ENCODE measurements at places on chromosomes 4 and X.

GRCh38 chr4:41069257-41069656, 145.1 kb downstream of the APBB2 start:
- no peak for DNase-seq

- no peak for DNase-seq
These were observed 101.0 kb downstream of the PAPSS1 start for GRCh38 chr4:107619066-107619465.

DNA sequence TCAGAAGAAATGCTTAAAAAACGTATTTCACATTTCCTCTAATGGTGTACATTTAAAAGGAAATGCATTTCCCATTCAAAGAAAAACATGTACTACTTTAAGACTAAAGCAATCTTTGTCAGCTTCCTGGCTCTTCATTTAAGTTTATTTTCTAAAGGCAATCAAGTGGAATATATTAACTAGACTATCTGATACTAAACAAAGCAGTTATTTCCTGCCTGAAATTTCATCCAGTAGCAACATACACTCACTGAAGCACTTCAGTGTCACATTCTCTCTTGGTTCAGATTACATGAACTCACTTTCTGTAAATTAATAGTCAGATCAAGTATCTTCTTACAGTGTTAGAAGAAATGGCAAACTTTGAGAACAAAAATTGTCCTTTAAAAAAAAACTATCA, 42.5 kb downstream of the LRBA start:
- DNase-seq: no peak

DNA sequence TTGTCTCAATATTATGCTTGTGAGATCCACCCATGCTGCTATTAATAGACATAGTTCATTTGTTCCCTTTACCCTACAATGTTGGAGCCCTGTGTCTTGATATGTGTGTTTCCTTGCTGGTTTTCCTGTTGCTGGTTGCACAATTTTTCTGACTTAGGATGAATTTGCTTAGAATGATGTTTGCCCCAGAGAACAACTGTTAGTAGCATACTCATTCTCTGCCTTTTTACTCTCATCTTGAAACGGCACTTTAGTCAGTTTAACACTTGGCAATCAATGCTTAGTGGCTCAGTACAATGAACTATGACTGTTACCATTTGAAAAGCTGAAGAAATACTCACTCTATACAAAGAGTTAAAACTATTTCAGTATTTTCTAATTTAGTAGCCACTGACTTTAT, 158.8 kb upstream of the NDST4 start:
- no peak for DNase-seq

- DNase-seq: peak; percentile 7
These were observed 39.7 kb upstream of the BMP3 start for GRCh38 chr4:80990851-80991250.

DNA sequence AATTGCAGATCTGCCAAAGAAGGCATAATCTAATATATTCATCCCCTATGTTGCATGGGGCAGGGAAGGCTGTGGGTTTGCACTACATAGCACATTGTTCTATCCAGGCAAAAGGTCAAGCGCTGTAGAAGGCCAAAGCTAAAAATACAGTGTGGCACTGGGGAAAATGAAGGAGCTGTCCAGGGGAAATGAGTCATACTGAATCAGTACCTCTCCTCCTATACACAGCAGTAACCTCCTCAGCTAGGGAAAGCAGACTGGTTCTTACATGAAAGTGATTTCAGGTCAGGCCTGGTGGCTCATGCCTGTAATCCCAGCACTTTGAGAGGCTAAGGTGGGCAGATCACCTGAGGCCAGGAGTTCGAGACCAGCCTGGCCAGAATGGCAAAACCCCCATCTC, 31.0 kb upstream of the SLC25A4 start:
- DNase-seq: peak; percentile 50

GRCh38 chrX:119503484-119503861, 35.2 kb downstream of the SLC25A5 start:
- DNase-seq: peak; percentile 14

DNA sequence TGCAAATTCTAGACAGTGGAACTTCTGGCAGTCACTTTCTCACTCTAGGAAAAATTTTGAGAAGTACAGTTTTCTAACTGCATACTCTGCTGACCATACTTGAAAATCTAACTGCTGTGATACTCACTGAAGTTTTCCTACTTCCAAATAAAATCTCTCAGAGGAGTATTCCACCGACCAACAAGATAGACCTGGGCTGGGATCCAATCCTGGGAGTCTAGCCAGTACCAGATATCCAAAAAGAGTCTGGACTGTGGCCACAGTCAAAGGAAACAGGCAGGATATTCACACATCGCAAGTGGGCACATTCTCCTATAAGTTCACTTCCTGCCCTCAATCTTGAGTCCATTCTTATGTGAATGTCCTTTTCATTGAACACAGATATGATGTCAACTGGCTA, 1138.7 kb upstream of the PCDH7 start:
- no peak for DNase-seq

DNA sequence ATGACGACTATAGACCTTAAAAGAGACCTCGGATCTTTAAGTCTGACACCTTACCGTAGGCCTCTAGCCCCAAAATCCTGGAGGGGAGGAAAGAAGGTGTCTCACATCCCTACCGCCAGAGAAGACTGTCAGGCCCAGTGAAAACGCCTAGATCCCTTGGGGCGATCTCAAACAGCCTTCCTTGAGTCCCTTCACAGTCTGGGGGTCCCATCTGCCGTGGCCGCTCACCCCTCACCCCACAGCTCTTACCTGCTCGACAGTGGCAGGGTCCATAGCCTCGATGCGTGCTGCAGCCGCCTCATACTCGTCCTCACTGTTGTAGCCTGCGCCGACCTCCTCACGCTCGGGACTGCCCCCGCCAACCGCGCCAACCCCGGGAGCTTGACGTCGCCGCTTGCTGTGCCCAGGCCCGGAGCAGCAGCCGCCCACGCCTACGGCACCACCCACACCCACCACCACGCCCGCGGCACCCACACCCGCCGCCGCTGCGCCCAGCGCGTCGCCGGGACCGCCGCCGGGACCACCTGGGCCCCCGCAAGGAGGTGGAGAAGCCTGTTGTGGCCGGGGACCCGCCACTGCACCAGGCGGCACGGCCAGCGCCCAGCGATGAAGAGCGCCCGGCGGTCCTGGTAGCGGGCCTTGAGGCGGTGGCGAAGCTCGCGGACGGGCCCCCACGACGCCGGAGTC, 536 bp downstream of the OTUD5 start:
- peak; percentile 11 for DNase-seq

DNA sequence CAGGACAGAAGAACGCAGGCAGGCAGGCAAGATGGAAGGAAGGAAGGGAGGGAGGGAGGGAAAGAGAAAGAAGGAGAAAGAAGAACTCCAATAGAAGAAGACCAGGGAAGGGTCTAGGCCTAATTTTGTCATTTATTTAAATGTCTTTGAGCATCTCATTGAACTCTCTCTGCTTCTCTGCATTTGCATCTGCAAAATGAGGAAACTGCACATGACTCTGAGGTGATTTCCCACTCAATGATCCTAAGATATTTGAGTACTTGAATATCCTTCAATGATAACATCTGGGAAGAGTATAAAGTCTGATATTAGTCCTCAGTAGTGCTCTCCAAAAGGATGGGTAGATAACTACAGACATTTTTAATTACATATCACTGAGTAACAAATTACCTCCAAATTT, 33.1 kb upstream of the RBPJ start:
- no peak for DNase-seq

DNA sequence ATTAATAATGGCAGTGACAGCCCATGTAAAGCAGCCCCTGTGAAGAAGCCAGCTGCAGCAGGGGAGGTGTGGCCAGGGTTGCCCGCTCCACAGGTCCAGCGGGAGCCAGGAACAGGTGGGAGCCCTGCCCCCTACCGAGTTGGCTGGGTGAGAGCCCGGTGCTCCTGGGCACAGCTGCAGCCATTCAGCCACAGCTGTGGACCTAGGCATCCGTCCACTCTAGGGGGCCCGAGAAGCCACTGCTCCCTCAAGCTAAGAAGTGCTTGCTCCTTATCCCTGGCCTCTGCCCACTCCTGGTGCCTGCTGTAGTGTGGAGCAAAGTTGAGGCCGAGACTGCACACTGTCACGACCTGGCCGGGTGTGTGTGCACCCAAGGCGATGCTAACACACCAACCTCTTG, 1469.0 kb downstream of the PCDH7 start:
- no peak for DNase-seq

GRCh38 chrX:10660171-10660570, 39.8 kb upstream of the MID1 start:
- peak; percentile 61 for DNase-seq

GRCh38 chr4:72529148-72529822, 39.7 kb downstream of the ADAMTS3 start:
- DNase-seq: no peak

DNA sequence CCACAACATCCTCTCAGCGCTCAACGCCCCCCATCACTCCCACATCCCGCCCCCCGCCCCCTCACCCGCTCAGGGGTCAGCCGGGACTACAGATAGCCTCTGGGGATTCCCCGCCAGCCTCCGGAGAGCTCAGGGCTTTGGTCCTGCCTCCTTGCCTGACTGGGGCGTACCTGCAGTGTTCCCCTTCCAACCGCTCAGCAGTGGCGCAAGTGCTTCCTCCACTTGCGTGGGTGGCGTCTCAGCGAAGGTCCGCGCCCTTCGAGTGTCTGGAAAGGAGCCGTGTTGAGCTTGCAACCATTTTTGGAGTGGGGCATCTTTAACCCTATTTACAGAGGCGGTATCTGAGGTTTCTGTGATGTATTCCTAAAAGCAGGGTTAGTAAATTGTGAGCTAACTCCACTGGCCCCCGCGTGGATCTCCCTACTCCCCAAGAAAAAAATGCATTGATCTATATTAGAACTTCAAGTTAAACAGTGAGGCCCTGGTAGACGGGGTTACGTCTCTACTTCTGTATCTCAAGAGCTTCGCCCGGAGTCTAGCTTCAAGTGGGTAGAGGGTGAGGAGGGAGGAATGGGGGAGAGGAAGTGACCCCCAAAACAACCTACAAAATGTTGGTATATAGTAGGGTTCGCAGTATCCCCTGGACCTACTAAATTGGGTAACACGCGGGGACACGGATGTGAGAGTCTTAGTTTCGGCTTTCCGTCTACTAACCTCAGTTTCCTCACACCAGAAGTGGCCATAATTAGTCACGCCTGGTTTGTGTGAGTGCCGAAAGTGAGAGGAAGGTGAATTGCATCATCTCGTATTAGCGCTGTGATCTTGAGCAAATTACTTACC, 16.1 kb downstream of the NKX3-2 start:
- no peak for DNase-seq

DNA sequence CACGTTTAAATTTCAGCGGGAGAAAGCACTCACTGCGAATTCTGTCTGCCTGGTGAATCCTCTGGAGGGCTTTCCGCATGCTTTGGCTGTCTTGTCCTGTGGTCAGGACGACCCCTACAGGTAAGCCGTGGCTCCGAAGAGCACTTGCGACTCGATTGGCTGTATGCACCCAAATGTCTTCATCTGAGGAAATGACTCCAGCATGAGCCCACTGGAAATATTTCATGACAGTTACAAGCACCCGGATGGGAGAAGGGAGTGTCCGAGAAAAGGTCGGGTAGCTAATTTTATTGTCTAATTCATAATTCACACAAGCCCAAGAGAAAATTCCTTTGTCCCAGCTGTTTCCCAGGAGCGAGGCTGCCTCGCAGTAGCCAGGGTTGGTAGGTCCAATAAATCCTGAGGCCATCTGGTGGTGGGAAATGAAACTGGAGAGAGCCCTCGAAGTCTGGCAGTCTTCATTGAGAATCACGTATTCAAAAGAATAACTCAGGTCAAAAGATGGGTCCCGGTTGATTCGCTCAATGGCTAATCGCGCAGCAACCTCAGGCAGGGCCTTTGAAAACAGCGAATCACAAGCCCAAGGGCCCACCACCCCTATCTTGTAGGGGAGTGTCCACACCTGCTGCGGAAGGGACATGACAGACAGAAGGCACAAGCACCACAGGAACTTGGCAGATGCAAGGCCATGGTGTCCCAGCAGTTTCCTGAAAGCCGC, 6.6 kb downstream of the GUCY2F start:
- peak; percentile 35 for DNase-seq

- DNase-seq: no peak
These were observed 23.1 kb downstream of the ACSL1 start for GRCh38 chr4:184802697-184803015.

DNA sequence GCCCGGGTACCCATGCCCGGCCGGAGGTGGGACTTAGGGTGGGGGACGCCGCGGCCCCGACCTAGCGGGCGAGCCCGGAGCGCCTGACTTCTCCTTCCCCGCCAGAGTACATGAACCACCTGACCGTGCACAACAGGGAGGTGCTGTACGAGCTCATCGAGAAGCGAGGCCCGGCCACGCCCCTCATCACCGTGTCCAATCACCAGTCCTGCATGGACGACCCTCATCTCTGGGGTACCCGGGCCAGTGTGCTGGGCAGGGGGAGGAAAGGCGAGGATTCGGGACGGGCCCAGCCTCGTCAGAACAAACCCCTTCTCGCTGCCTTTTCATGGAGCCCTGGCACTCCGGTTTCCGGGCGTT, 622 bp downstream of the TAFAZZIN start:
- peak; percentile 82 for DNase-seq

GRCh38 chr4:106987311-106987710, 48.8 kb downstream of the DKK2 start:
- no peak for DNase-seq
